ENCODE measurements at places on chromosomes 6 and 20. TPM values are rescaled to one million over a fixed set of nuclear protein-coding genes. Genes with fewer than 3 reads are reported as not detected.
A peak's percentile ranks its signal among the peaks of the same experiment; 100 is the strongest.

DNA sequence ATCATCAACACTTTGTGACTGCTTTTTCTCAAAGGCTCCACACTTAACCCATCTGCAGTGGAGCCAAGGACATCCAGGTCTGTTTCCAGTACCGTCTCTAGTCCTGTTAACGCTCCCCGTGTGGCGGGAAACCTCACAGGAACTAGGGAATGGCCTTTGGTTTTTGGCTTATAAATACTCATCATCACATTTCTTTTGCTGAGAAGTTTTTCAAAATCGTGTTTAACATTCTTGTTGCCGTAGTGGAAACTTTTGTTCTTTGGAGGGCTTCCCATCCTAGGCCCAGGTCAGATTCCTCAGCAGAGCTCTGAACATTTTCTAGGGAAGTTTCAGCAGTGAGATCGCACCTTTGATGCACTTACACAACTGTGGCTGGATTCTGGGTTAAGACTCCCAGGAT, 24.6 kb downstream of the DAAM2 start:
- no peak for DNase-seq

- no peak for DNase-seq
Observed at GRCh38 chr6:1491025-1491424, 101.6 kb downstream of the FOXF2 start.

DNA sequence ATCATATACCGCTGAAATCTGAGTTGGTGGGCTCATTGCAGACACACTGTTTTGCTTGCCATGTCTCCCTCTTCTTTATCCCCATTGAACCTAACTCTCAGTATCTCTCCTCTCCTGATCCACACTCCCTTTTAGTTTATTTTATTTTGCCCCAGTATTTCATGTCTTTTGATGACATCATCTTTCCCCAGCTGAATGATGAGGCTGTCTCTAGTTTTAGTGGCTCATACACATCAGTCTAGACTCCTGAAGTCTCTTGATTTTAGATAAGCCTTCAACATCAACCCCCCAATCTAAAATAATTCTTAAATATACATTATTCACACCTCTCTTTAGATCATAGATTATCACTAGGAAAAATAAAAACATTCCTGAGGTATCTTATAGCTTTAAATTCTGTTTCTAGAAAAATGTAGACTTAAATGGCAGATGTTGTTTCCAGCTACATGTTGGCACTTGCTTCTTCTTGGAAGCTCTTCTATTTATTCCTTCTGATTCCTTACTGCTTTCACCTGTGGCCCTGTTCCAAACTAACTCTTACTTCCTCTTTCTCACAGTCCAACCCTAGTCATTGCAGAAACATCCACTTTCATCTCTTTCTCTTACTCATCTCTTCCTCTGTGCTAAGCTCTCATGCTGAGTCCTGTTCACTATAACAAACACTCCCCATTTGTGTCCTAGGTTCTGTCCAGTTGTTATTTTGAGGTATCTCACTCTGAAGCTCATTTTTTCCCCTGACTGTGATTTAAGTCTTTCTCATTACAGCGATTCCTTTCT, 191.9 kb upstream of the SLC35B3 start:
- DNase-seq: peak; percentile 72

DNA sequence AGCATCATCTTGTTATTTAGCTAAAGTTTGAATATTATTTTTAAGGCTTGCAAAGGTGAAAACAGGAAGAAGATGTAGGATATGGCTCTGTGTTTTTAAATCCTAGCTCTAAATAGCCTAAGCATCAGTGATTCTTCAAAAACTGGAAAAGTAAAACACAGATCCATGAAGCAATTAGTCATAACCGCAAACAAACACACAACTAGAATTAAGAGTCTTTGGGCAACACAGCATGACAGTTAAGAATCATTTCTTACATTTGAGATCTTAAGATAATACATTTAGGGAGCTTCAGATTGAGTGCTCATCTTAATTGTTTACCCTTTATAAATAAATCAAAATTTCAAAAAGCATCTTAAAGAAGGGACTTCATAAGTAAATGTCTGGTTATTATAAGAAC, 115.8 kb upstream of the MAP7 start:
- DNase-seq: no peak

DNA sequence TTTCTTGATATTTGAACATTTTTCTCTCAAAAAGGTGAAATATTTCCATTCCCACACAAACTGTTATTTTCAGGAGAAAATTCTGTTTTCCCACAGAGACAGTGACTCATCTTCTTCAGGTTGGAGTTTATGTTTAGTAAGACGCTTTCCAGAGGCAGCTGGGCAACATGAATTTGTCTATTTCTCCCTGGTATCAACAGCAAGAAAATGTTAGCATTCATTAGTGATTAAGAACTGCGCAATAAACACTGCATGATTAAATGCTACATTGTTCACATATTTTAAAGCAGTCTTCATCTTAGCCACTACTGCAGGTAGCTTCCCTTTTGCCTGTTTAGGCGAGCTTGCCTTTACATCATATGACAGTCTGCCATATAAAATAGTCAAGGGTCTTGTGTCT, 295.7 kb downstream of the C6orf118 start:
- DNase-seq: peak; percentile 33

GRCh38 chr20:59002388-59002787, 4.7 kb downstream of the CTSZ start:
- DNase-seq: no peak

GRCh38 chr6:747028-747427, 54.1 kb upstream of the EXOC2 start:
- DNase-seq: no peak

GRCh38 chr6:156720691-156721685, 56.2 kb upstream of the ARID1B start:
- DNase-seq: peak; percentile 83

DNA sequence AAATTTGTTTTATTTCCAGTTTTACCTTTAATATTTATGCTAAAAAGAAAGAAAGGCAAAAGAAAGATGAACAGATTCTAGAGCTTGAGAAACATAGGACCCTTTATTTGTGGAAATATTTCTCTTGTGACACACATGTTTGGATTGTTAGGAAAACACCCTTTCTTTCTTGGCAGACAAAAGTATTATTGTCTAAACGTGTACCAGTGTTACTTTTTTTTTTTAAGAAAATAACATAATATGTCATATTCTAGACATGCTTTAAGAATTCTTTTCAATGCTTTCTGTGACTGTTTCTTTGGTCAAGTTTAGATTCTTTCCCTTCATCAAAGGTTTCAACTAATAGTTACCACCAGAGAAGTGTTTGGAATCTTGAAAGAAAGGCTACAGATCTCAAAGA, 183.4 kb upstream of the CNR1 start:
- DNase-seq: no peak

DNA sequence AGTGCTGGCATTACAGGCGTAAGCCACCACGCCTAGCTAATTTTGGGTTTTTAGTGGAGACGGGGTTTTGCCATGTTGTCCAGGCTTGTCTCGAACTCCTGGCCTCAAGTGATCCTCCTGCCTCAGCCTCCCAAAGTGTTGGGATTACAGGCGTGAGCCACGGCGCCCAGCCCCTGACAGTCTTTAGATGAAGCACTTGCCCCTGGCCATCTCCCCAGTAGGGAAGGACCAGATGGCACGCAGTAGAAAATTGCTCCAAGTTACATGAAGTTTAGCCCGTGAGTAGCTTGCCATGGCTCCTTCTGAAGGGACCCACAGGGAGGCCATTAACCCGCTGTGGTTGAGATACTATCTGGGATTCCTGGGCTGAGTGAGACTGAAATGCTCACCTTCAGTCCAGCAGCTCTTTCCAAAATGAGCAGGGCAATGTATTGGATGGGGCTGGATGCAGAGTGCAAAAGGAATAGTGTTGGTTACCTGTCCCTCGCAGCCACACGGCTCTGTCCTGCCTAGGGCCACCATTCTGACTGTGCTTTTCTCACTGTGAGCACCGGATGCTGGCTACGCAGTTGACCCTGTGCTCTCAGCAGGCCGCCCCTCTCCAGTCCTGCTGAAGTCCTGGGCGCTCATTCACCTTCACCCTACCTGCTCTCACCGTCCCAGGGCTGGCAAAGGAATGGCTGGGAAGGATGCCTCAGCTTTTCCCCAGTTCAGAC, 66.9 kb downstream of the EFCAB8 start:
- DNase-seq: no peak

GRCh38 chr6:46549155-46549554, 57.9 kb upstream of the RCAN2 start:
- DNase-seq: no peak

DNA sequence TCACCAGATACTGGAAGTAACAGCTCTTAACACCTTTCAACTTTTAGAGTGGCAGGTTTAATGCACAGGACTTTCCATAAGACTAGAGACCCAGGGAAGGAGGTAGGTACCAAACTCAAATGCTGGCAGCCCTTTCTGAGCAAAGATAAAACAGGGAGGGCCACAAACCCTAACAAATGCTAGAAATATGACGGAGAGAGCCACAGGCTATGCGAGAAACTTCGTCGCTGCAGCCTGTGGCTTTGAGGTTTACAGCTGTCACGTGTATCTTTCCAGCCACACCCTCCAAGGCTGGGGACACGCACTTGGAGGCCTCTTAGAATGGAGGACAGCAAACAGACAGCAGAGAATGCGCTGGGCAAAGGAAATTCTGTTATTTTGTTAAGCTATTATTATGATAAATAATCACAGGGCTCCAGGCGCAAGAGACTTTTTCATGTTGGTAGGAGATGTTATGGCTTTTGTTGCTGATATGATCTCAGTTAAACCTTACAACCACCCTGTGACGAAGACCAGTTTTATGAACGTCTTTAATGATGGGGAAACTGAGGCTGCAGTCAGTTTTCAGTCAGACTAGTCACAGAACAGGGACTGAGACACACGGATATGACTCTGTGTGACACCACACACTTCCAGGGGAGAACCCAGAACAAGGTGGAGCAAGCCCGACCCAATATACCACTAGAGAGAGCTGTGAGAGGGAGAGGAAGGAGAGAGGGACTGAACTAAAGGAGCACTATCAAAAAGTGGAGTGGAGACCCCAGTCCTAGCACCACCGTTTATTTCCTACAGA, 2.0 kb downstream of the TRAM2 start:
- no peak for DNase-seq

GRCh38 chr6:147675281-147675680, 166.8 kb downstream of the SAMD5 start:
- DNase-seq: no peak

DNA sequence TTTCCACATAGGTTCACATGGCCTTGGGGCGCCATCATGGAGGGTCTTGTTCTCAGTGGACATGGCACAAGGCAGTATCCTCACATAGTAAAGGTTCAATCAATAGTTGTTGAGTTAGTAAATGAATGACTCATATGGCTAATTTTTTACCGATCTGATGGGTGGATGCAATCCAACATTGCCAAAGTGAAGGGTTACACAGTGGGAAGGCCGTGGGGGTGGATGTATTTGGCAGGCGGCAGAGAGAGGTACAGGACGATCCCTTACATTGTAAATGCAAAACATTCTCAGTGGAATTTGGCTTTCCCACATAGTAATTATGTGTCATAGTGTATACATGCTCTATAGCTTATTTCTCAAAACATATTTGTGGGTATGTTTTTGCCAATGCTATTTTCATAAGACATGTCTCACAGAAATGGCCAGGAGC, 21.0 kb upstream of the PDE7B start:
- no peak for DNase-seq

DNA sequence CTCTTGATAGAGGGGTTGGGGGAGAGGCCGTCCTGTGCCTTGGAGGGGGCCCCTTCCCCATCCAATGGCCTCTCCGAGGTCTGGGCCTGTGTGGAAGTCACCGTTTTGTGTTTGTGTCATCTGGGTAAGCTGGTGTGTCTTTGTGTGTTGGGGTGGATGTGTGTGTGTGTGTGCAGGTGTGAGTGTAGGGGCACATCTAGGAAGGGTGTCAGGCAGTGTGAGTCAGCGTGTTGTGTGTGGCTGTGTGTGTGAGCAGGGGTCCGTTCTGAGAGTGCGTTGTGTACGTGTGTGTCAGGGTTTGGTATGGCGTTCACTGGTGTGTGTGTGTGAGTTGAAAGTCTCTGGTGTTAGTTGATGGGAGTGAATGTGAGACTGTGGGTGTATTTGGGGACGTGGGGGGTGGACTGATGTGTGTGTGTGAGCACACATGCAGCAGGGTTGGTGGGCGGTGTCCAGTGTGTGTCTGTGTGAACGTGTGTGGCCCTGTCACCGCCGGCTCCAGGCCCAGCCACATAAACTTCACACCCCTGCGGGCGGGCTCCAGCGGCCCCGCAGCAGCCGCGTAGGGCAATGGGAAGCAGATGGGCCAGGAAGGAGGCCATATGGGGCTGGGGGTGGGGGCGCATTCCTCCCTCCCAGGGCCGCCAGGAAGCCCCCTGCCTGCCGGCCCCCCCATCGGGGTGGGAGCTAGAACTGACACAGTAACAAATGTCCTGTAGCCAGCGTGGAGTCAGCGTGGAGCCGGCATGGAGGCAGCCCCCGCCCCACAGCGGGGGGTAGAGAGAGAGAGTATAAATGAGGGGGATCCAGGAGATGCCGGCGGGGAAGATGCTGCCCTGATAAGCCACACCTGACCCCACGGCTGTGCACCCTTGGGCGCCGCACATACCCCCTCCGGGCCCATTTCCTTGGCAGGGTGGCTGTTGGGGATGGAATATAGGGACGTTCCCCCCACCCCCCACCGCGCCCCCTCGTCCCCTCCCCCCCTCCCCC, 32.1 kb downstream of the SNAI1 start:
- no peak for DNase-seq

DNA sequence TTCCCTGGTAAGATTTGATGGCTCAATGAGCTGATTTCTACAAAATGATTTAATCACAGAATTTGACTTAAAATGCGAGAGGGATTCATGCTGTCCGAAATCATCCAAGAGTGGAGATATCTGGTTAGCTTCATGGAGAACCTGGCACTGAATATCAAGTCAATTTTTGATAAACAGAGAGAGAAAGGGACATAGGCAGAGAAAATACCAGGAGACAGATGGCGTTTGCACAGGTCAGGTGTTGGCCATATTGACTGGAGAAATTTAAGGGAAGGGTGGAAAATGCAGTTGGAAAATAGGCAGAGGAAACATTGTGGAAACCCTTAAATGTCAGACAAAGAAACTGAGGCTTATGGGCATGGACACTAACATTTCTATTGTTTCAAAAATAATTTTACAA, 47.0 kb downstream of the BCAS1 start:
- no peak for DNase-seq

GRCh38 chr20:53354314-53354713, 239.3 kb downstream of the ZNF217 start:
- DNase-seq: no peak

DNA sequence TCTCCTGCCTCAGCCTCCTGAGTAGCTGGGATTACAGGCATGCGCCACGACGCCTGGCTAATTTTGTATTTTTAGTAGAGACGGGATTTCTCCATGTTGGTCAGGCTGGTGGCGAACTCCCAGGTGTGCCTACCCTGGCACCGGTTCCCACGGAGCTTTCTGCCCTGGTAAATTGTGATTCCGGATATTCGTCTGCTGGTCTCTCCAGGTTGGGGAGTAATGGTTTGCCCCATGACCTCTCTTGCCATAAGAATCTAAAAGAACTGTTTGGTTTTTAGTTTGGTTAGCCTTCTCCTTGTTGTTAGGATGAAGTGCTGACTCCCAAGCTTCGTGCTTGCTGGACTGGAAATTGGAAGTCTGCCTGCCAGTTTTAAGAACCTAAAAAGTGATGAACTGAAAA, 223.8 kb downstream of the BCAS1 start:
- no peak for DNase-seq

PTK6 gene
- 1.2 TPM for total RNA-seq

F13A1 gene
- 299 TPM for total RNA-seq

PSMF1 gene
- total RNA-seq: 14.9 TPM

IPCEF1 gene
- total RNA-seq: 4.1 TPM

SLC17A9 gene
- total RNA-seq: 11.1 TPM

C6orf58 gene
- total RNA-seq: not detected

NDRG3 gene
- total RNA-seq: 10.8 TPM

CEP85L gene
- total RNA-seq: 26.7 TPM

MYLK2 gene
- 0.72 TPM for total RNA-seq

ZC2HC1B gene
- total RNA-seq: not detected

XKR7 gene
- 0.48 TPM for total RNA-seq

TBX18 gene
- total RNA-seq: 43.6 TPM

Measured in umbilical cord (tissue), 2 donors.